ENCODE measurements at places on chromosomes 3 and 15. TPM values are rescaled to one million over a fixed set of nuclear protein-coding genes. Genes with fewer than 3 reads are reported as not detected.

DNA sequence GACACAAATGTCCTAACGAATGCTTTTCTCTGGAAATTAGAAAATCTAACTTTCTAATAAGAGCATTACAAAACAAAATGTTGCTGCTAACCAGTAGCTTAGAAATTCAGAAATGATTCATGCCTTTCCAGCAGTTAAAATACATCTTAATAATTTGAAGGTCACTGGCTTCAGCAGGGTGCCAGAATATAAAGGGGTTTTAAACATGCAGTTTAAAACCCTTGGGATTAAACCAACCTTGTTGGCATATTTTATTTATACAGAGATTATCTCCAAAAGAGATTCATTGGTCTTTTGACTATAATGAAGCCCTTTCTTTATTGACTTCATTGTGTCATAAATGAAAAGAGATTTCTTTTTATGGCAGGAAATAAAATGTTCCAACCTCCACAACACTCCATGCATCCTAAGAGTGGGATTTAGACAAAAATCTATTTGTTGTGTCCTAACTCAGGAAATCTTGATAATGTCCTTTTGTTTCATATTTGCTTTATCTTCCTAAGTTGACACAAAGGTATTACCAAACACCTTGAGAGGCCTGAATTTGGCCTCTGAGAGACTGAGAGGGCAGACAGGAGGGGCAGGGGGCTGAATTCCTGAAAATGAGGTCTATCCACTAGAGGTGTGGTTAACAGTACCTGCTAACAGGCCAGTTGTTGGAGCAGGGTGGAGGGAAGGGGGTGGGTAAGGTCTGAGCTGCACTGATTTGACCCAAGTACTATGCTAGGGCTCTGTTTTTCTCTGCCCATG, 124.4 kb downstream of the FEZF2 start:
- DNase-seq = no peak

- no peak for DNase-seq
These were observed 1.2 kb downstream of the COX17 start for GRCh38 chr3:119676020-119676419.

GRCh38 chr3:14298442-14298841, 104.0 kb upstream of the SLC6A6 start:
- no peak for DNase-seq

Gene CAMP
- total RNA-seq = not detected

GRCh38 chr3:59245300-59245858, 195.6 kb upstream of the CFAP20DC start:
- DNase-seq = no peak

DNA sequence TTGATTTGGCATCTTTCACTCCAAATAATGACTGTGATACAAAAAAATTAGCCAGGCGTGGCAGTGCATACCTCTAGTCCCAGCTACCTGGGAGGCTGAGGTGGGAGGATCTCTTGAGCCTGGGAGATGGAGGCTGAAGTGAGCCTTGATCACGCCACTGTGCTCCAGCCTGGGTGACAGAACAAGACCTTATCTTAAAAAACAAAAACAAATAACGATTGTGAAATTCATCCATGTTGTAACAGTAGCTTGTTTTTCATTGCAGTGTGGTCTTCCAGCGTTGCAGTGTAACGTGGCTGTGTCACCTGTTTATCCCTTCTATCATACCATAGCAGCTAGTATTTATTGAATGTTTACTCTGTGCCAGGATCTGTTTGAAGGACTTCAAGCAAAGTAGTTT, 120.9 kb downstream of the ITPR1 start:
- DNase-seq = no peak

DNA sequence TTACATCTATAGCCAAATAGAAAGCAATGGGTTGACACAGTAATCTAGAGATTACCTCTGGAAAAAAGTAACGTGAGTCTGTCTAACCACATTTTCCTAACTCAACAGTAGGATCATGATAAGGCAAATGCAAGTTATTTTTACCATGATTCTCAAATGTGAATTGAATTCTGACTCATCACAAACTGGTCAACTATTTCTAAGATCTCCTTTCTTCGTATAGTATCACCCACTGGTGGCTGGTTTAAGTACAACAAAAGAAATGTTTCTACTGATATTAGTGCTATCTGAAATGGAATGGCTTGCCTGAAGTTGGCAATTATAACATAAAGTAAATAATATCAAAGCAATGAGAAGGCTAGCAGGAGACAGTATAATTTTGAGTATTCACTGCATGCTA, 102.2 kb downstream of the ABI3BP start:
- no peak for DNase-seq

DNA sequence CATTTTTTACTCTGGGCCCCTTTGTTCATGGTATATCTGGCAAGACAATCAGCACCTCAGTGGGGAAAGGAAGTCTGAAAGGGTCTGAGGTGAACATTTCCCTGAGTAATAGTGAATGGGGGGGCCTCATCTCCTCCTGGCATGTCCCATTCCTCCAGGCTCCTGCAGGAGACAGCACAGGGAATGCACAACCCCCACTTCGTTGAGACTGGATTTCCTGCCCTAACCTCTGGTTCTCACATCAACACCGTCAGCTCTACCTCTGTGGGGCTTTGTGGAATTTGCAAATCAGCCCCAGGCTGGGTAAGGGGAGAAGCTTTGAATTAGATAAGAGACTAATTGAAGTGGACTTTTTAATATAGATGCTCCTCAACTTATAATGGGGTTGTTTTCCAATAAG, 168.3 kb upstream of the TRIM42 start:
- no peak for DNase-seq

- DNase-seq = no peak
These were observed 23.8 kb downstream of the MEIS2 start for GRCh38 chr15:37076543-37076942.

Gene MKRN3
- total RNA-seq = 1.1 TPM

Gene TUSC7
- not detected for total RNA-seq

DNA sequence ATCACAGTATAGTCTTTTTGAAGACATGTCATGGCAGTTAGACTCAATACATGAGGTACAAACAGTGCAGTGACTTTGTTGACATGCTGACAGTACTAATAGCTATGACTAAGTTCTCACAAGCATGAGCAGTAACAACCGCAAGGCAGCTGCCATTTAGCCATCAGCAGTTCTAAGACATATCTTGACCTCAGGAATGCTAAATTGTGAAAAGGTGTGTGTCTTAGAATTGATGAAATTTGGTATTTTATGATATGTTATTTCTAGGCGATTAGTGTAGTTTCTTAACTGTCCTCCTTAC, 60.7 kb upstream of the FURIN start:
- no peak for DNase-seq

GRCh38 chr3:65762235-65762580, 276.5 kb downstream of the MAGI1 start:
- no peak for DNase-seq

DNA sequence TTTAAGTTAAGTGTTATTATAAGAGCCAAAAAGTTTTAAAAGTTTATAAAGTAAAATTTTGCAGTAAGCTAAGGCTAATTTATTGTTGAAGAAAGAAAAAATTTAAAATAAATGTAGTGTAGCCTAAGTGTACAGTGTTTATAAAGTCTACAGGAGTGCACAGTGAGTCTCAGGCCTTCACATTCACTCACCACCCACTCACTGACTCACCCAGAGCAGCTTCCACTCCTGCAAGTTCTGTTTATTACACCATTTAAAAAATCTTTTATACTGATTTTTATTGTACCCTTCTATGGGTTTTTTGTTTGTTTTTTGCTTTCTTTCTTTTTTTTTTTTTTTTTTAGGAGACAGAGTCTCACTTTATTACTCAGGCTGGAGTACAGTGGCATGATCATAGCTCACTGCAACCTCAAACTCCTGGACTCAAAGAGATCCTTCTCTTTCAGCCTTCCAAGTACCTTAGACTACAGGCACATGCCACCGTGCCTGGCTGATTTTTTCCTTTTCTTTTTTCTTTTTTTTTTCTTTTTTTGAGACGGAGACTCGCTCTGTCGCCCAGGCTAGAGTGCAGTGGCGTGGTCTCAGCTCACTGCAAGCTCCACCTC, 25.9 kb downstream of the CSTA start:
- no peak for DNase-seq

Gene FNDC3B
- 18.6 TPM for total RNA-seq

DNA sequence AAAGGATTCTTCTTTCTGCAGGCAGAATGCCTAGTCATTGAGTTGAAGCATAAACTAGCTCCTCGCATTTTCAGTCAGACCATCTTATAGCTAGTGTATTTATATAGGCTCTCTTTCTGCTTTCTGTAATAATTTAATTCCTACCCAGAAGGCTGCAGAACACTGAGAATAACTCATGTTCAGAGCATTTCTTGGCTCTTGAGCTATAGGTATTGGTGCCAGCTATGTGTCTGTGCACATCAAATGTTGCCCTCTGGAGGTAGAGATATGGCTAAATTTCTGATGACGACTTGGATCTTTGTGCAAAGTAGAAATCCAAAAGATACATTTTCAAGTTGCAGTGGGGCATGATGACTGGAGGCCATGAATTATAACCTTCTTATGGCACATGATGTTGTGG, 336.2 kb upstream of the TPM1 start:
- no peak for DNase-seq

DNA sequence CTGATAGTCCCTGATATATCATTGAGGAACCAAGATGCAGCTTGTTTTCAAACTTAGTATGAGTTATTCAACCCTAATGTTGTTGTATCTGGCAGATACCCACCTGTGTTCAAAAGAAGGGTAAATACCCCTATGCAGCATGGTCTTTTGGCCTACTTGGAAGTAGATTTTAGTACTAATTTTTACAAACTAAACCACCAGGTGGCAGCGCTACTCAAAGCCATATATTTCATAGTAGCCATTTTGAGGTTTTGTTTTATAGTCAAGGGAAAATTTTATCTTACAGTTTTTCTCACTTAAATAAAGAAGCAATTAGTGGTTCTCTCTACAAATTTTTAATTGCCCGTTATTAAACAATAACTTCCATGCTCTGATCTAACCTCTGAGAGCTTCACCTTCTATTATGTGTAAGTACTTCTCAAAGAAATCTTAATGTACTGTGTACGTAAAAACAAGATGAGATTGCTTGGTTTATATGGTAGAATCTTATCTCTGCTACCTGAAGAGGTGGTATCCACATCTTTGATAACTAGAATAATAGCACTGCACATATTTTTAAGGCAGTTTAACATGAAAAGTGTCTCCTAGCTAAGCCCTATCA, 31.5 kb upstream of the MLF1 start:
- no peak for DNase-seq

GRCh38 chr3:115808244-115808643, 184.9 kb downstream of the GAP43 start:
- DNase-seq = no peak

Gene EPHB3
- not detected for total RNA-seq

All from CD8-positive, alpha-beta memory T cell (primary cell).